ENCODE measurements at places on chromosomes 12 and 14.
A peak's percentile ranks its signal among the peaks of the same experiment; 100 is the strongest.

DNA sequence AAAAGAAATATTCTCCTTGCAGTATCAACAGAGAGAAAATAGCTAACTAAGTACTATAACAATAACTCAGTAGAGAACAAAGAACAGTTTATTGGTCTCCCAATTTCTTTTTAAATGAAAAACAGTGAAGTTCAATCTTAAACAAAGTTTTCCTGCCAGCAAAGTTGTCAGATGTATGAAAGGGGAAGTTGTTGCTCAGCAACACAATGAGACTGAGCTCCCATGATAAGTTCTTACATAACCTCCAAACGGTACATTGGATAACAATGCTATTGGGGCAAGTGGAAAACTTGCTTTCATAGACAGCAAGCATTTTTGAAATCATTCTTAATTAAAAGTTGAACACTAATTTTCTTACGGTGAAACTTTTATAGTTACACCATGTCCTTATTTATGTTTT lies 94.9 kb downstream of the ALG10B start:
- peak; percentile 58 for DNase-seq

- DNase-seq = peak; percentile 36
Measured at GRCh38 chr12:20946732-20947131, 136.2 kb downstream of the SLCO1B3 start.

- no peak for DNase-seq
Measured at GRCh38 chr14:71647086-71647784, 285.0 kb upstream of the RGS6 start.

DNA sequence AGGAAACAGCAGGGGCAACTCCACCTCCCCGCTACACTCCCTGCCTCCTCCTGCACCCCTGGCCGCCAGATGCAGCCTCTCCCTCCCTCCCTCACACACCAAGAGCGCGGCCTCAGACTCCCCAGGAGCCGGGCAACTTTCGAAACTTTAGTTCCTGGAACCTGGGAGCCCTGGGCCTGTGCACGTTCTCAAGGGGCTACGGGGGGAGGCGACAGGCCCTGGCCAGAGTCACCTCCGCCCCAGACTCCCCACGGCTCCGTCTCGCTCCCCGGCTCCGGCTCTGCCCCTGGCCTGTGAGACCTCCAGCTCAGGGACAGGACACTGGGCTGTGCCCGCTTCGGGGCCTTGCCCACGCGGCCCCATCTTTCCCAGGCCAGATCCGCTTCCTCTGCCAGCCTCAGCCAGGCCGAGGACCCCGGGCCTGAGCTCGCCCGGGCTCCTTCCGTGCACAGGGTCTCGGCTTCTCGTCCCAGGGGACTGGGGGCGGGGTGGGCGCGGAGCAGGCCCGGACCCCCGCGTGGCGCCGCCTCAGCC lies 5.5 kb downstream of the AMN start:
- DNase-seq = no peak

- DNase-seq = peak; percentile 55
Measured at GRCh38 chr14:92524602-92525185, 11.1 kb downstream of the RIN3 start.

DNA sequence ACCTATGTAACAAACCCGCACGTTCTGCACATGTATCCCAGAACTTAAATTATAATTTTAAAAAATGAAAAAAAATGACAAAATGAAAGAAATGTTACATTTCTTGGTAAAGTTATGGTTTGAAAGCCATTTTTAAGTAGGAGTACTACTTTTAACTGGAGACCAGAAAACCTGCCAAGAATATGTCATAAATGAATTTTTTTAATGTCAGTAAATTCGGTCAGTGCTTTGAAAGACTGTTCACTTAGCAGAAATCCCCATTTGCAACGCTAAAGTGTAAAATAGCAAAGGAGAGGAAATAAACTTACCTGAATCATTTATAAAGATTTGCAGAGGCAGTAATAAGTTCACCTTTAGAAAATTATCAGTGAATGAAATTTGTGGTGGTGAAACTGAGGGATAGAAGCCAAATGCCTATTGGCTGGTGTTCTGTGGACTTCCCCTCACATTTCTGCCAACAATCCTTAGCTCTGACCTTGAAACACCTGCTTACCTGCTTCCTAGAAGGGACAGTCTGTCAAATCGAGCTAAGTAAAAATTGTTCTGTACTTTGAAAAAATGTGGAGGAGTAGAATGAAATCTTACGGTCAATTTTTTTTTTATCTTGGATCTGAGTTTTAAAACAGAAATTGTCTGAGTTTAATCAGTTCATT lies 714.2 kb downstream of the SLC6A15 start:
- no peak for DNase-seq

- DNase-seq = peak; percentile 67
Measured at GRCh38 chr12:29131539-29131938, 17.5 kb upstream of the FAR2 start.

DNA sequence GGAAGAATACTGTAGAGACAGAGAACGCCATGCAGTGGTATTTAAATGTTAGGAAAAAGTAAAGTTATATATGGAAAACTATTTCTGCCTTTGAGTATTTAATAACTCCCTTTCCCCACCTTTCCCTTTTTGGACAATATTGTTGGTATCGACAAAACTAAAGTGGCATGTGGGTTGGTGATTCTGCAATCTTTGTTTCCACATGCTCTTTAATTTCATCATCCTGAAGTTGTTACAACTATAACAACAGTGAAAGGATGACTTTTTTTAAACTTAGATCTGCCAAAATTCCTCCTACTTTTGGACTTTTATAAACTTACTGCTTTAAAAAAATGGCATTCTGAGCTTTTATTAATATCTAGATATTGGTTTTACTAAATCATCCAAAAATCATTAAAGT lies 25.3 kb downstream of the TTC8 start:
- peak; percentile 39 for DNase-seq

DNA sequence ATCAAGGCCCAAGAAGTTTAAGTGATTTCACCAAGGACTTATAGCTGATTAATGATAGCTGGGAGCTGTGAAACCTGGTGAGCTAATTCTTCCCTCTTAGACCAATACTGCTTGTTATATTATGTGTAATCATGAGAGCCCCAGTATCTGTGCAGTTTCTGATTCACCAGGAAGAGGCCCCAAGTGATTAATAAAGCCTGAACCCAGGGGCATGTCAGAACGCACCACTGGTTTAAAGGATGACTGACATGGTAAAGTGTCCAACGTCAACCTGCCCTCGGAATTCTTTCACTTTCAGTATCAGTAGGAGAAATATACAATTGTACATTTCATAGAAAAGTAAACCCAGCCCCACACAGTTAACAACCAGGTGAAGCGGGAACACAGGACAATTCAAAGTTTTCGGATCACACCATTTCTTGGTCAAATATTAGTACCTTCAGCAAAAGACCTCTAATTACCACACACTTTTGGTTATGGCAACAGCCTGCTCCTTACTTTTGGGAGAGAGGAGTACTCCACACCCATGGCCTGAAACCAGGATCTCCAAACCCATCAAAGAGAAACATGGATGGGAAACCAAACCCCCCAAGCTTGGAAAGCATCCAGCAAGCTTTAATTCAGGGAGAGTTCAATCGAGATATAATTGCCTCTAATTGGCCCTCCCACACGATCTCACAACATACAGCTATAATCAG lies 28.5 kb downstream of the TMCC3 start:
- DNase-seq = no peak

GRCh38 chr14:44149597-44149996 lies 357.5 kb downstream of the FSCB start:
- no peak for DNase-seq

- no peak for DNase-seq
Measured at GRCh38 chr14:101908795-101909194, 55.6 kb upstream of the DYNC1H1 start.

DNA sequence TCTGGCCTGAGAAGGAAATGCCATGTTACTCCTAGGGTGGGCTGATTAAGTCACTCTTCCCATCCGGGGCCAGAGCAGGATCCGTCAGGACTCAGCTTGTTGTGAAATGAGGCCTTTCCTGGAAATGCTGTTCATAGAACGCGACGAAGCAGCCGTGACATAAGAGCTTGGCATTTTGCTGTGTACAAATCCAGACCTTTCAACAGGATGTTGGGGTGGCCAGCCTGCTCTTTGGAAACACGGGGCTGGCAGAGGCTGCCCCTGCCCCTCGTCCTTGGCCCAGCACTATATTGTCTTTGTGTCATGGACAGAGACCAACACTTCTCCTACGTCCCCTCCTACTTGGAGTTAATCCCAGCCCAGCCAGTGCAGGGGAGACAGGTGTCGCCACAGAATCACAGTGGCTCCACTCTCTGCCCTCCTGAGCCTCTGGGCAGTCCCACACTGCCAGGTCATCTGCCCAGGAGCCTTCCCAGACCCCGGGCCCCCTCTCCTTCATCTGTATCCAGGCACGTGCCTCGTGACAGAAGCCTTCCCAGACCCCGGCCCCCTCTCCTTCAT lies 18.6 kb upstream of the EIF5 start:
- peak; percentile 18 for DNase-seq

DNA sequence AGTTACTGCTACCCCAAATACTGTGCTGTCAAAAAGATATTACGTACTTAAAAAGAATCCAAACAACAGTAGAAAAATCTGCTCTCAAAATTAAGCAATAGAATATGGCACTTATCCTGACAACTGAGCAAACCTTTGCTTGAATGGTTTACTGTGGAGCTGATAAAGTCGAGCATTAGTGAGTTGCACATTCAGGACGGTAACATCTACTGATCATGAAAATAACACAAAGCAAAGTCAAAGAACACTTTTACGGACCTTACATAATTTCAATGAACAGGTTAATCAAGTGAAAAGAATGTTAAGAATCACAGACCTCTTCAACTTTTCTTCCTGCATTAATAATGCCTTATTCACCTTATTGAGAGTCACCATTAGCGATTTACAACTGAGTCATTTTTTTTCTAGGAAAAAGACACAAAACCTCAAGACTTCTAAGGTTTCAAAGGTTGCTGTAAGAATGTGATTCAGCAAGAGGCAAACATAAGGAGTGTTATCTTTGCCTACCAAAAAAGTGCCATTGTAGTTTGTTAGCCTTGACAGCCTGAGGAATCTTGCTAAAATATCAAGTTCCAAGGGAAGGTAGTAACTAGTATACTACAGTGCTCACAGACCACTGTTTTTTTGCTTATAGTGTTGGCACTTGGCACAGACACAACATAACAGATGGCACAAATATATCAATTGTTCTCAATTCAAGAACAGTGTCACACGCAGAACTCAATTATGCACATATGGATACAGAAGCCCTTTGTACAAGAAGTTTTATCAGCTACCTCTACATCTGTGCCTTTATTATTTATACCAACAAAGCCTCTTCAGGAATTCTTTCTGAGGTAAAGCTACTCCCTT lies 334.2 kb upstream of the RPL10L start:
- DNase-seq = no peak
